ENCODE measurements at places on chromosomes 5 and 9.
A peak's percentile ranks its signal among the peaks of the same experiment; 100 is the strongest.

DNA sequence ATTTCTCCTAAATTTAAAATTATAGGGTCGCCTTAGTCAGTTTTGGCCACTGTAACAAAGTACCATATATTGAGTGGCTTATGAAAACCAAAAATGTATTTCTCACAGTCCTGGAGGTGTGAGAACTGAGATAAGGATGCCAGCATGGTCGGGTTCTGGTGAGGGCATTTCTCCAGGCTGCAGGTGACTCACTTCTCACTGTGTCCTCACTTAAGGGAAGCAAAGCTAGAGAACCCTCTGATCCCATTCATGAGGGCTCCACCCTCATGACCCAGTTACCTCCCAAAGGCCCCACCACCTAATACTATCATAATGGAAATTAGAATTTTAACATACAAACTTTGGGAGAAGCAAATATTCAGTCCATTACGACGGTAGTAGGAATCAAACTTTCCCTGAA is 75.1 kb upstream of the FBN2 start:
- no peak overlapping the region for H3K4me3 ChIP-seq
- H3K36me3 ChIP-seq, result no peaks in the 10 kb centered on the region
- H3K27me3 ChIP-seq, result no peaks in the 10 kb centered on the region
- DNase-seq, result no peak

- no peak overlapping the region for H3K4me3 ChIP-seq
- H3K36me3 ChIP-seq, result 0 out of 2 replicates have a peak, but pooled peaks cover 2% of the 10 kb centered on the region
- peaks cover 9% of the 10 kb centered on the region for H3K4me1 ChIP-seq
- H3K27ac ChIP-seq, result no peak overlapping the region
These were observed 2.3 kb downstream of the SMIM33 start for GRCh38 chr5:139473105-139473504.

DNA sequence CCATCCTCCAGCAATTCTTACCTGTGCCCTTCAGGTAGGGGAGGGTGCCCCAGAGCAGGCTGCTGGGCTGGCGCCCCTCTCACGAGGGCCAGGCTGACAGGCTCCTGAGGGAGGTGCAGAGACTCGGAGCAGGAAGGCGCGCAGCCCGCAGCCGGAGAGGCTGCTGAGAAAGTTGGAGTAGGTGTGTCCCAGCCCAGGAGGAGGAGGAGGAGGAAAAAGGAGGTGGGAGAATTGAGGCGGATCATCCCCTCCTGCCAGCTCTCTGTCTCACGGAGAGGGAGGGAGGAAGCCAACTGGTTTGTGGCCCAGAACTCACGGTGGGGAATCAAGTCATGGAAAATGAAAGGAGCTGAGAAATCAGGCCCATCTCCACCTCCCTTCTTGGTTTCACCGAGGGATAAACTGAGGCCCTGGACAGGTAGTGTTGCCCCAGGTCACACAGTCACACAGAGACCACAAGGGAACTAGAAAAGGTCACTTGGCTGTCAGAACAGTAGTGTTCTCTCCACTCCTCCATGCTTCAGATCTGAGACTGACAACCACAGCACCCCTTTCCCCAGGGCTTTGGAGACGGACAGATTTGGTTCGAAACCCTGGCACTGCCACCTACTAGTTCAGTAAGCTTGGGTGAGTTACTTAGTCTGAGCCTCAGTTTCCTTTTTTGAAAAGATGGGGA is at the start of gene FAT2:
TSS of gene FAT2 (minus strand) at position 188 of the 676 bp plus-strand sequence. CDS start 22,400 bp downstream, outside the sequence.
- no peaks in the 10 kb centered on the region for H3K27me3 ChIP-seq
- no peak for DNase-seq
- no peaks in the 10 kb centered on the region for H3K36me3 ChIP-seq
- H3K4me3 ChIP-seq, result no peak within 1 kb of the TSS

DNA sequence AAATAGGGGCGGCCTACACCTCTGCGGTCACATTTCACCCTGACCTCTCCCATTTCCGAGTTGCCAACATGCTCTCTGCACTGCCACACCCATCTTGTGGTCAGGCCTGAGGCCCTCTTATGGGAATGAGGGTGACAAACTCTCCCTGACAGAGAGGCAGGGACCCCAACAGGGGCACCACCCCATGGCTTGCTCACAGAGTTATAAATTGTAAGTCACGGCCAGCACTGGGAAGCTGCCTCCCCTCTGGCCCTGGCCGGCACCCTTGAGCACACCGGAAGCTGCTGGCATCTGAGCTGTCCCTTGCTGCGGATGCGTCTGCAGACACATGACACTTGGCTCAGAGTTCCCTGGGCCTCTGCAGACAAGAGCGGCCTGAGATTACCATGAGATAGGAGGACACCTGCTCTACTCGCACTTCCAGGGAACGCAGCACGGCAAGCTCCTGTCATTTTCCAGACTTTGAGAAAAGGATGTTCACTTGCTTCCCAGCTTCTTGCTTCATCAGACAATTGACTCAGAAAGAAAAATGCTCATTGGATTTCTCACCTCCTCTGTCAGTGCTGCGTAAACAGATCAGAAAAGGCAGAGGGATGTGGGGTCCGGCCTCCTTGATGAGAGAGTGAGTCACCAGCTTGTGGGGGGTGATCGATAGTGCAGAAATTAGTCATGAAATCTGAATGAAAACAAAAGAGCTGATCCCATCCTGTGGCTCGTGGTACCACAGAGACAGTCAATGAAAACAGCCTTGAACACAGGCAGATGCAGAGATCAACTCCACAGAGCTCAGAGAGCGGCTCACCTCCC is 269.8 kb downstream of the SYK start:
- peak overlapping the region; percentile 43 for H3K27ac ChIP-seq
- no peaks in the 10 kb centered on the region for H3K27me3 ChIP-seq
- no peak overlapping the region for H3K4me3 ChIP-seq
- no peaks in the 10 kb centered on the region for H3K36me3 ChIP-seq

DNA sequence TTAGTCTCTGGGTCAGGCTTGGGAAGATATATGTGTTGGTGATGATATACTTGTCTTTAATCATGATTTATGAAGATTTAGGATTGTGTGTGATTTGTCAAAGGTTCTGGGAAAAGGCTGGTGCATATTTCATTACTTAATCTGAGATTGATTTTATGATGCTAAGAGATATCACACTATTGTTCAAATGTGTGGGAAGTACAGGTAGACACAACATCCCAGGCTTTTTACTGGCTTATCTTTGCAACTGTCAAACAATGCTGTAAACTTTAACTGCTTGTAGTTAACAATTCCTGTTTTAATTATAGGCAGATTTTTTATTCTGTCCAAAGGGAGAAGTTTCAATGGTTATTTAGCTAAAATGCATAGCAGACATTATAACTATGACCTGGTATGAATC is 23.9 kb downstream of the PBX3 start:
- no peak overlapping the region for H3K27ac ChIP-seq
- H3K4me1 ChIP-seq, result no peaks in the 10 kb centered on the region
- no peak overlapping the region for H3K4me3 ChIP-seq

GRCh38 chr5:58346041-58346440 is 113.8 kb downstream of the PLK2 start:
- no peaks in the 10 kb centered on the region for H3K36me3 ChIP-seq
- no peaks in the 10 kb centered on the region for H3K4me1 ChIP-seq
- no peak for DNase-seq
- no peak overlapping the region for H3K27ac ChIP-seq
- no peaks in the 10 kb centered on the region for H3K27me3 ChIP-seq

DNA sequence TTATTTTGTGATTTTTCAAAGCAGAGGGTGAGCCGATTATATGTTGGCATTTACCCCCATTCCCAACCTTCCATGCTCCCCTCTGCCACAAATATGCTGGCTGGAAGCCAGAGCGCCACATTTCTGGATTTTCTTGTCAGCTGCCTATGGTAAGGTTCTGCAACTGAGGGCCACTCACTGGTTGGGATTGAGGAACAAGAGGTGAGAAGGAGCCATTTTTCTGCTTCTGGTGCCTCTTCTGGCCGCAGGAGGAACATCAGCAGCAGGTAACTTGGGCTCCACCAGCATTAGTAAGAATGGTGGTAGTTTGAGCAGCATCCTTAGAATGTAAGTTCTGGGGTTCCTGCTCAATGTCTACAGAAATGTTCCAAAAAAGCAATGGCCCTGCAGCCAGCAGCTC is 159.5 kb upstream of the MAST4 start:
- H3K4me3 ChIP-seq, result no peak overlapping the region
- DNase-seq, result peak; percentile 16
- no peak overlapping the region for H3K27ac ChIP-seq

GRCh38 chr5:176621661-176622079 is 8.7 kb downstream of the SNCB start:
- no peaks in the 10 kb centered on the region for H3K36me3 ChIP-seq
- H3K4me3 ChIP-seq, result no peak overlapping the region
- no peak for DNase-seq
- peaks cover 15% of the 10 kb centered on the region for H3K4me1 ChIP-seq
- H3K27me3 ChIP-seq, result no peaks in the 10 kb centered on the region
- no peak overlapping the region for H3K27ac ChIP-seq

DNA sequence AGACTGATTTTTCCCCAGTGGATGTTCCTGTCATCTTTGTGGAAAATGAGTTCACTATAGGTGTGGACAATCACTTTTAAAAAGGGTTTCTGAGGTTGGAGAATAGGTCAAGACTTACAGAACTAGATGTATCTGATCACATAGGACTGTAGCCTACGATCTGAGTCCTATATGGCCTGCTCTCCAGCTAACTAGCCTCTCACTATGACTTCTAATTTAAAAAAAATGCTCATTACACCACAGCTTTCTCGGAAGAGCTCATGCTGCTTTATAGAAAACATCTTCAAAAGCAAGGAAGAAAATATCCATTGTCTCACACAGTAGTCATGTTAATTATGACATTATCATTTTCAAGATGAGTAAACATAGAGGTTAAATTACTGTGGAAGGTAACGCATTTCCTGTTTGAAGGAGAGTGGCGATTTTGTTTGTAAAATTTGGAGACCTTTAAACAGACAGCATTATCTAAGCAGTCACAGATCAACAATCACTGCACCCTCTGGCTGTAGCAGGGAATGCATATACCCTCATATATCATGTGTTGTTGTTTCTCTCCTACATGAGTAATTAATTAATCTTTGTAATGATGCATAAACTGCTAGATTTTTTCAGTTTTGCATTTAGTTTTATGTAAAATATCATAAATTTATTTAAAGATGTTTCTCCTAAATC is 573.7 kb downstream of the GABRG2 start:
- no peak for DNase-seq
- H3K27ac ChIP-seq, result no peak overlapping the region
- H3K4me3 ChIP-seq, result no peak overlapping the region
- H3K4me1 ChIP-seq, result no peaks in the 10 kb centered on the region
- H3K27me3 ChIP-seq, result no peaks in the 10 kb centered on the region
- no peaks in the 10 kb centered on the region for H3K36me3 ChIP-seq

DNA sequence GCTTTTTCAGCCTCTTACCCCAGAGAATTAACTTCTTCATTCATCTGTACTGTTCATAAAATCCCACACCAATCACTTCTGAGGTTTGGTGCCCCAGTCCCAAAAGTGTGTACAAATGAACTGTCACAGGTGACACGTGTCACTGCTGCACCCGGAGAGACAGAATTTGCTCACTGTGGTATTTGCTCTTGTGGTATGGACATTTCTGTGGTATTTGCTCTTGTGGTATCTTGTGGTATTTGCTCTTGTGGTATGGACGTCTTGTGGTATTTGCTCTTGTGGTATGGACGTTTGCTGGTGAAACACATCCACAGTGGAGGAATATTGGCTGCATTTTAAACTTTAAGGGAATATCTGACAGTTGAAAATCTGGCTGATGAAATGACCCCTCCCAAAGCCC is 214.9 kb upstream of the DAP start:
- H3K4me1 ChIP-seq, result no peaks in the 10 kb centered on the region
- H3K27me3 ChIP-seq, result peaks cover 63% of the 10 kb centered on the region
- DNase-seq, result no peak
- H3K4me3 ChIP-seq, result no peak overlapping the region
- H3K27ac ChIP-seq, result no peak overlapping the region

GRCh38 chr5:15791274-15791673 is 291.3 kb downstream of the FBXL7 start:
- no peaks in the 10 kb centered on the region for H3K27me3 ChIP-seq
- no peak for DNase-seq
- H3K4me3 ChIP-seq, result no peak overlapping the region
- H3K4me1 ChIP-seq, result no peaks in the 10 kb centered on the region

GRCh38 chr5:78634634-78635033 is 13.9 kb downstream of the LHFPL2 start:
- H3K27ac ChIP-seq, result no peak overlapping the region
- peaks cover 12% of the 10 kb centered on the region for H3K4me1 ChIP-seq
- H3K27me3 ChIP-seq, result no peaks in the 10 kb centered on the region
- H3K36me3 ChIP-seq, result peaks cover 2% of the 10 kb centered on the region

GRCh38 chr5:134813407-134813806 is 32.4 kb upstream of the C5orf24 start:
- H3K4me3 ChIP-seq, result no peak overlapping the region
- H3K27ac ChIP-seq, result no peak overlapping the region
- H3K36me3 ChIP-seq, result peaks cover 29% of the 10 kb centered on the region
- no peaks in the 10 kb centered on the region for H3K27me3 ChIP-seq

GRCh38 chr5:91941588-91941987 is 558.5 kb upstream of the ARRDC3 start:
- H3K4me1 ChIP-seq, result no peaks in the 10 kb centered on the region
- no peak overlapping the region for H3K27ac ChIP-seq
- H3K27me3 ChIP-seq, result no peaks in the 10 kb centered on the region
- no peak overlapping the region for H3K4me3 ChIP-seq

DNA sequence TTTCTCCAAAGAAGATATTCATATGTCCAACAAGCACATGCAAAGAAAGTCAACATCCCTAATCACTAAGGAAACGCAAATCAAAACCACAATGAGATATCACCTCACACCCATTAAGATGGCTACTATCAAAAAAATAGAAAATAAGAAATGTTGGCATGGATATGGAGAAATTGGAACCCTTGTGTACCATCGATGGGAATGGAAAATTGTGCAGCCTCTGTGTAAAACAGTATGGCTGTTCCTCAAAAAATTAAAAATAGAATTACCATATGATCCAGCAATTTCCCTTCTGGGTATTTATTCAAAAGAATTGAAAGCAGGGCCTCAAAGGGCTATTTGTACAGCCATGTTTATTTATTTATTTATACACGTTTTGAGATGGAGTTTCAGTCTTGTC is 43.0 kb upstream of the HRH2 start:
- no peaks in the 10 kb centered on the region for H3K36me3 ChIP-seq
- DNase-seq, result no peak
- H3K27ac ChIP-seq, result no peak overlapping the region
- H3K4me1 ChIP-seq, result no peaks in the 10 kb centered on the region
- no peaks in the 10 kb centered on the region for H3K27me3 ChIP-seq
- H3K4me3 ChIP-seq, result no peak overlapping the region

DNA sequence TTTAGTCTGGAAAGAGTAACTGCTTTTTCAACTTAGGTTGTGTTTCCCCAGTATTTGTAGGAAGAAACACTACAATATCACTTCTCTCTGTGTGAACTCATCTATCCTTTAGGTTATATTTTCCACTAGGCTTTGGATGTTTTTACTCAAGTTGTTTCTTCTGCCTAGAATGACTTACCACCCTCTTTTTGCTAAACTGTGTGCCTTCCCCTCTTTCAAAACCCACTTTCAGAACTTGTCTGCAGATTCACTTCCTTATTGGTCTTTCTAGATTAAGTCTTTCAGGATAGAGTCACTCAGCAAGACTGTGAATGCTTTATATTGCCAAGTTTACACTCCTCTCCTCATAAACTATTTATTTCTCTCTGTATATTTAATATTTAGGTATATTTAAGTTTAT is 14.2 kb upstream of the CAST start:
- H3K27me3 ChIP-seq, result no peaks in the 10 kb centered on the region
- H3K4me3 ChIP-seq, result no peak overlapping the region
- H3K27ac ChIP-seq, result no peak overlapping the region
- peaks cover 5% of the 10 kb centered on the region for H3K4me1 ChIP-seq
- H3K36me3 ChIP-seq, result no peaks in the 10 kb centered on the region

Data from HCT116 (cell line).